Osteoblast (primary cell): ENCODE measurements at places on chromosomes 7 and 10. TPM values are rescaled to one million over a fixed set of nuclear protein-coding genes. Genes with fewer than 3 reads are reported as not detected.
A peak's percentile ranks its signal among the peaks of the same experiment; 100 is the strongest.

DNA sequence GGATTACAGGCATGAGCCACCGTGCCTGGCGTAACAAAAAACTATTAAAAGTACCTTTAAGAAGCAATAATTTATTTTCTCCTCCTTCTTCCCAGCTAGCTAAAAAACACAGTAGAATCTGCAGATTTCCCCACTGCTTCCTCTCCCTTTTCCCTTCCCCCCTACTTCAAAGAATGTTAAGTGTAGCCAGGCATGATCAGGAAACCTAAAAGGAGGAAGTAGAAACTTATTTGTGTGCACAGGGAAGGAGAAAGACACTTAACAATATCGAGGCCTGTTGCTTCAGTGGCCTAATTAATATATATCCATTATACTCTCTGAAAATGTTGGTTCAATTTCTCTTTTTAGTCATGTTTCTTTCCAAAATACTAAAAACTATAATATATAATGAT is 127.7 kb downstream of the NRBF2 start:
- H3K4me3 ChIP-seq = no peak overlapping the region
- no peak for DNase-seq
- H3K27me3 ChIP-seq = no peaks in the 10 kb centered on the region
- H3K36me3 ChIP-seq = peaks cover 9% of the 10 kb centered on the region
- H3K27ac ChIP-seq = no peak overlapping the region
- H3K4me1 ChIP-seq = peaks cover 18% of the 10 kb centered on the region

Gene DCLRE1A
- 5.0 and 5.1 TPM in 2 replicates for total RNA-seq

GRCh38 chr10:99623919-99624318 is 3.7 kb upstream of the SLC25A28 start:
- H3K4me1 ChIP-seq = peaks cover 7% of the 10 kb centered on the region
- DNase-seq = no peak
- no peak overlapping the region for H3K4me3 ChIP-seq
- no peaks in the 10 kb centered on the region for H3K27me3 ChIP-seq
- no peaks in the 10 kb centered on the region for H3K36me3 ChIP-seq

DNA sequence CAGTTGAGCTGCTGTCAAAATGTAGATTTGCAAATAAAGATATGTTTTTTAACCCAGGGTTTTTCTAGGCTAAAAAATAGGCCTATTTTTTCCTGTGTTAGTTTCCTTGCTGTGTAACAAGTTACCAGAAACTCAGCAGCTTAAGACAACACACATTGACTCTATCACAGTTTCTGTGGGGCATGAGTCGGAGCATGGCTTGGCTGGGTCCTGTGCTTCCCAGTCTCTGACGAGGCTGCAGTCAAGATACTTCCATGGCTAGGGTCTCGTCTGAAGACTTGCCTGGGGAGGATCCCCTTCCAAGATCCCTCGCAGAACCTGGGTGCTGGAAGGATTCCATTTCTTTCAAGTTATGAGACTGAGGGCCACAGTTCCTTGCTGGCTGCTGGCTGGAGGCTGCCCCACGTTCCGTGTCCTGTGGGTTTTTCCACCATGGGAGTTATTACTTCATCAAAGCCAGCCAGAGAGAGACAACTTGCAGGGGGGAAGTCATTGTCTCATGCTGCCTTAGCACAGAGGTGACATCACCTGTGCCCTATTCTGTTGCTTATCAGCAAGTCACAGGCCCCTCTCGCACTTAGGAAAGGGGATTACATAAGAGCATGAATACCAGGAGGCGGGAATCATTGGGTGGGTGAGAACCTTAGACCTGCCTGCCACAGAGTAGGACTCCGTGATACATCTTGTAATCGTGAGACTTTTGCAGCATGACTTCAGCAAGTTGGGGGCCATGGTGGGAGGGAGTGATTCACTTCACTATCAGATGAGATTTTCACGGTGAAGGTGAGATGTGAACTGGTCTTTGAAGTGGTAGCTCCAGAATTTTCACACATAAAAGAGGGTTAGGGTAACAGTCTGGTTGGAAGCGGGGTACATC is 77.9 kb downstream of the CCNY start:
- DNase-seq = peak; percentile 79
- H3K27me3 ChIP-seq = no peaks in the 10 kb centered on the region
- H3K36me3 ChIP-seq = no peaks in the 10 kb centered on the region
- H3K4me1 ChIP-seq = peaks cover 44% of the 10 kb centered on the region
- H3K4me3 ChIP-seq = no peak overlapping the region
- peak overlapping the region; percentile 80 for H3K27ac ChIP-seq

GRCh38 chr7:131224996-131225395 is 102.7 kb upstream of the MKLN1 start:
- no peaks in the 10 kb centered on the region for H3K27me3 ChIP-seq
- no peaks in the 10 kb centered on the region for H3K4me1 ChIP-seq
- H3K36me3 ChIP-seq = no peaks in the 10 kb centered on the region
- no peak overlapping the region for H3K4me3 ChIP-seq
- H3K27ac ChIP-seq = no peak overlapping the region
- no peak for DNase-seq

- no peak overlapping the region for H3K4me3 ChIP-seq
- DNase-seq = no peak
- H3K27ac ChIP-seq = no peak overlapping the region
- H3K4me1 ChIP-seq = peaks cover 7% of the 10 kb centered on the region
- no peaks in the 10 kb centered on the region for H3K27me3 ChIP-seq
Observed at GRCh38 chr7:121428855-121429489, 32.9 kb upstream of the FAM3C start.

Gene PIK3AP1
- 0.36 and 0.88 TPM in 2 replicates for total RNA-seq

DNA sequence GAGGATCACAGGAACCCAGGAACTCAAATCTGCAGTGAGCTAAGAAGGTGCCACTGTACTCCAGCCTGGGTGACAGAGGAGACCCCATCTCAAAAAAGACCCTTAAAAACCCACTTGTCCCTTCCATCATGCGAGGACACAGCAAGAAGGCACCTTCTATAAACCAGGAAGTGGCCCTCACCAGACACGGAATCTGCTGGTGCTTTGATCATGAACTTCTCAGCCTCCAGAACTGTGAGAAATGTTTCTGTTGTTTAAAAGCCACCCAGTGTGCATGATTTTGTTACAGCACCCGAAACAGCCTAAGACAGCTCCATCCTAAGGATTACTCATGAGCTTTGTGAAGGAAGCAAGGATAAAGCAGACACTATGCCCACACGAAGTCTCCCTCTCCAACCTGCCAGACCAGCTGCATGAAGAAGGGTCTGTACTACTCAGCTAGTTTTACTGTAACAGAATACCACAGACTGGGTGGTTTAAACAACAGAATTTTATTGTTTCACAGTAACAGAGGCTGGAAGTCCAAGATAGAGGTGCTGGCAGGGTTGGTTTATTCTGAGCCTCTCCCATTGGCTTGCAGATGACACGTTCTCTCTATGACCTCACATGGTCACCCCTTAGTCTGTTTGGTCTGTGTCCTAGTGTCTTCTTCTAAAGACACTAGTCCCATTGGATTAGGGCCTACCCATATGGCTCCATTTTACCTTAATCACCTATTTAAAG is 13.7 kb downstream of the VIM start:
- no peak for DNase-seq
- H3K36me3 ChIP-seq = peaks cover 8% of the 10 kb centered on the region
- H3K4me1 ChIP-seq = peaks cover 7% of the 10 kb centered on the region
- no peak overlapping the region for H3K27ac ChIP-seq

DNA sequence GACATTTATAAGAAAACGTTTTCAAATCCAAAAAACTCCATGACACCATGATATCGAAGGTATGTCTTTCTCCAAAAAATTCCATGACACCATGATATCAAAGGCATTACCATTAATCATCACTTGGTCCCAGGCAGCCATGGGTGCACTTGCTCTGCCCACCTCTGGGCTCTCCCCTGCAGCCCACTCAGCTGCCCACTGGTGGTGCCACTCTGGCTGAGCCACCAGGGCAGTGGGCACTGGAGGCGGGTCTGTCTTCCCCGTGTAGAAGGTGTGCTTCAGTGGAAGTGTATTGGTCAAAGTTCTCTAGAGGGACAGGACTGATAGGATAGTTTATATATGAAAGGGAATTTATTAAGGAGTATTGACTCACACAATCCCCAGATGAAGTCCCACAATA is 240.4 kb downstream of the KLF6 start:
- H3K36me3 ChIP-seq = no peaks in the 10 kb centered on the region
- no peak for DNase-seq
- H3K27me3 ChIP-seq = no peaks in the 10 kb centered on the region
- H3K4me3 ChIP-seq = no peak overlapping the region
- H3K4me1 ChIP-seq = peaks cover 36% of the 10 kb centered on the region

- no peak overlapping the region for H3K27ac ChIP-seq
- H3K36me3 ChIP-seq = no peaks in the 10 kb centered on the region
- peaks cover 4% of the 10 kb centered on the region for H3K27me3 ChIP-seq
- DNase-seq = no peak
- no peak overlapping the region for H3K4me3 ChIP-seq
Observed at GRCh38 chr7:83492802-83493201, 156.1 kb downstream of the SEMA3E start.

Gene CRPPA
- total RNA-seq = 2.4 and 3.3 TPM in 2 replicates

DNA sequence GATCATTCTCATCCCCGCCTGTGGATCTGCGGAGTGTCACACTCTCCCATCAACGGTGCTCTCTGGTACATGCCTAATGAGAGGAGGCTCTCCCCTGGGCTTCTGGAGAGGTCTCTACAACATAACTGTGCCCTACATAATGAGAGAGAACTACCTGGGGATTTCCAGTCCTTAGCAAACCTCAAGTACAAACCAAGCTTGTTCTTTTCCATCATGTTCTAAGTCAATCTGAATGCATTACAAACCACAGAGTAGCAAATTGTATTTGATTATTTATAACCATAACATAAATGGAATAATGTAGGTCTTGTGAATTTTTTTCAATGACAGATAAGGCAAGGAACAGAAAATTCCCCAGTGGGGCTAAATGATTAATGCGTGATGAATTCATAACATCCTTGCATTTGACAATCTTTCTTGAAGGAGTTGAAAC is 412.4 kb upstream of the NRP1 start:
- no peak for DNase-seq
- H3K27ac ChIP-seq = no peak overlapping the region
- H3K36me3 ChIP-seq = no peaks in the 10 kb centered on the region
- H3K4me3 ChIP-seq = no peak overlapping the region
- H3K4me1 ChIP-seq = no peaks in the 10 kb centered on the region

- H3K4me3 ChIP-seq = no peak overlapping the region
- H3K27ac ChIP-seq = no peak overlapping the region
- no peak for DNase-seq
- H3K36me3 ChIP-seq = no peaks in the 10 kb centered on the region
Observed at GRCh38 chr7:78543976-78544375, 745.4 kb downstream of the PHTF2 start.

Gene IMPDH1
- 31.5 and 35.8 TPM in 2 replicates for total RNA-seq

GRCh38 chr7:131288450-131288849 is 39.2 kb upstream of the MKLN1 start:
- H3K4me1 ChIP-seq = peaks cover 3% of the 10 kb centered on the region
- no peaks in the 10 kb centered on the region for H3K36me3 ChIP-seq
- H3K4me3 ChIP-seq = no peak overlapping the region
- DNase-seq = no peak

DNA sequence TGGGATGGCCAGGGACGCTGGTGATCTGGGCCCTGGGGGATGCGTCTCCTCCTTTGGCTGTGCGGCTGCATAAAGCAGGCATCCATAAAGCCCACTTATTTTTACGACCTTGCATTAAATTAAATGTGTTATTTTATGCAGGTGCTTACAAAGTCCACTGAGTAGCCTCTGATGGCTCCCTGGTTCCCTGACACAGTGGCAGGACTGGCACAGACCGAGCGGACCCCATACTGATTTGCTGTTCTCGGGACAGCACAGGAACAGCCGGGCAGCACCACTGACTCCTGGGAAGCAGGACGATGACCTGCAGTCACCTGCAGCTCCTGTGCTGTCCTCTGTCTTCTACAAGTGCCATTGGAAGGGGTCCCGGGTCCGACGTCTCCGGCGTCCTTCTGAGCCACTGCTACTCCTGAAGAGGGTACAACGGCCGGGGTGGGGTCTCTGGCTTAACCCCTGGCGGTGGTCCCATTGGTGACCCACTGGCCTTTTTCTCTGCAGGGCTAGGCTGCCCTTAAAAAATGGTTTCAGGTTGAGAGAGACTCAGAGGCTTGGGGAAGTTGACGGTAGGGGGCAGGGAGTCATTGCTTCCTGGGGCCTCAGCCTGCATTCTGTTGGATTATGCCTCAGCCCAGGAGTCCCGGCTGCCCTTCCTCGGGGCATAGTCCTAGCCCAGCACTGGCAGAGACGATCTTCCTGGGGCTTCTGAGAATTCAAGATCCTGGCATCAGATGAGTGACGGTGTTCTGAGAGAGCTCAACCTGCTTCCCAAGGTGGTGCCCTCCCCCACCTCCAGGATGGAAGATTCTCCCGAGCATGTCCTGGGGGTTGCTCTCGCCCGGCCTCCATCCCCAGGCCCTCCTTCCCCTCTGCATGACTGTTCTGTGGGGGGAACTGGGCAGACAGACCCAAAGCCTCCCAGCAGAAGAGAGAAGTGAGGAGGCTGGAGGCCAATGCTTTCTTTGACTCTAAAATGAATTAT is 330.1 kb downstream of the ADARB2 start:
- H3K4me3 ChIP-seq = no peak overlapping the region
- no peaks in the 10 kb centered on the region for H3K4me1 ChIP-seq
- no peaks in the 10 kb centered on the region for H3K36me3 ChIP-seq
- H3K27me3 ChIP-seq = no peaks in the 10 kb centered on the region

Gene ACSL5
- 5.1 and 8.0 TPM in 2 replicates for total RNA-seq

GRCh38 chr7:53542157-53542556 is 506.7 kb downstream of the POM121L12 start:
- H3K4me3 ChIP-seq = no peak overlapping the region
- H3K4me1 ChIP-seq = no peaks in the 10 kb centered on the region
- no peak overlapping the region for H3K27ac ChIP-seq
- H3K27me3 ChIP-seq = no peaks in the 10 kb centered on the region
- no peaks in the 10 kb centered on the region for H3K36me3 ChIP-seq

Gene KNDC1
- under 0.01 TPM in 1 of 2 replicates, not detected in the other for total RNA-seq

DNA sequence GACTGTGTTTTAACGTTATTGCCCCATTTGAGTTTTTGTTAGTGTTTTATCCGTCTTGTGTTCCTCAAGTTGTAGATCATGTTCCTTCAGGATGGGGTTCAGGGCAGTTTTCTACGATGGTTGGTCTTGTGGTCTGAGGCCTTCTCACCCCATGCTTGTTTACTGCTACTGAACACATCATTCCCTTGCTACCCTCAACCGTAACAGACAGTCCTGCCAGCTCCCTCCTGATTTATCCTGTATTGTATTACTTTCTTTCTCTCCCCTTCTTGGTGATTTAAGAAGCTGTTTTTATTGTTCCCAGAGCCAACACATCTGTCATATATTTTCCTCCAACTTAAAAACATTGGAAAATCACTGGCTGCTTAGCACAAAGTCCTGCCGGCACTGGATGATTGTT is 719.8 kb downstream of the INHBA start:
- H3K4me3 ChIP-seq = no peak overlapping the region
- peaks cover 15% of the 10 kb centered on the region for H3K4me1 ChIP-seq
- no peak overlapping the region for H3K27ac ChIP-seq
- H3K36me3 ChIP-seq = no peaks in the 10 kb centered on the region
- no peaks in the 10 kb centered on the region for H3K27me3 ChIP-seq
- DNase-seq = no peak

GRCh38 chr10:125607689-125608290 is 75.2 kb downstream of the TEX36 start:
- H3K36me3 ChIP-seq = no peaks in the 10 kb centered on the region
- peaks cover 3% of the 10 kb centered on the region for H3K27me3 ChIP-seq
- H3K4me1 ChIP-seq = no peaks in the 10 kb centered on the region
- no peak for DNase-seq
